A549 treated with ZK216348 at 1 μM for 4 hours (cell line): ENCODE measurements at places on chromosomes 12 and 14. TPM values are rescaled to one million over a fixed set of nuclear protein-coding genes. Genes with fewer than 3 reads are reported as not detected.

The SLC11A2 gene
- 16.7 to 24.1 TPM (median 22.2 TPM) in 5 replicates for total RNA-seq

The GPRC5A gene
- total RNA-seq: 233 to 522 TPM (median 421 TPM) in 5 replicates

The AMIGO2 gene
- total RNA-seq: 73.1 to 120 TPM (median 106 TPM) in 5 replicates

The RAB15 gene
- total RNA-seq: 19.1 to 22.5 TPM (median 19.9 TPM) in 5 replicates

The DHRS1 gene
- 9.5 to 15.2 TPM (median 13.7 TPM) in 5 replicates for total RNA-seq

The AQP2 gene
- not detected in 5 replicates for total RNA-seq

The KRT82 gene
- total RNA-seq: not detected in 5 replicates

The PCK2 gene
- 13.5 to 21.1 TPM (median 19.2 TPM) in 5 replicates for total RNA-seq

The SERPINA5 gene
- 0.12 to 0.21 TPM in 2 of 5 replicates, not detected in the others for total RNA-seq

The CFAP251 gene
- 0.88 to 2.6 TPM (median 1.5 TPM) in 5 replicates for total RNA-seq

The ADAM21 gene
- total RNA-seq: not detected in 5 replicates

The RFLNA gene
- 0.25 to 0.28 TPM in 2 of 5 replicates, not detected in the others for total RNA-seq

The TSHR gene
- total RNA-seq: not detected in 5 replicates

The C3AR1 gene
- not detected in 5 replicates for total RNA-seq

The REM2 gene
- 0.26 to 0.67 TPM (median 0.33 TPM) in 5 replicates for total RNA-seq

The PLD4 gene
- 0.05 to 0.14 TPM in 2 of 5 replicates, not detected in the others for total RNA-seq

The LRRC10 gene
- not detected in 5 replicates for total RNA-seq

The CYP46A1 gene
- total RNA-seq: 0.05 to 0.29 TPM (median 0.13 TPM) in 4 of 5 replicates, not detected in the other

The DNAI7 gene
- 0.16 to 0.22 TPM (median 0.18 TPM) in 4 of 5 replicates, not detected in the other for total RNA-seq

The LIN7A gene
- total RNA-seq: 0.17 to 0.61 TPM (median 0.31 TPM) in 5 replicates

The TAS2R19 gene
- 0.19 TPM in 1 of 5 replicates, not detected in the others for total RNA-seq

The SLC25A21 gene
- total RNA-seq: 0.34 to 2.3 TPM (median 0.75 TPM) in 5 replicates

The CLMN gene
- 4.2 to 6.5 TPM (median 4.3 TPM) in 5 replicates for total RNA-seq

The CLEC4A gene
- 0.42 TPM in 1 of 5 replicates, not detected in the others for total RNA-seq

The ANKRD33 gene
- total RNA-seq: not detected in 5 replicates

The FERMT2 gene
- 31.7 to 54.9 TPM (median 44.3 TPM) in 5 replicates for total RNA-seq

The CLEC6A gene
- not detected in 5 replicates for total RNA-seq

The ETFBKMT gene
- total RNA-seq: 0.40 to 1.4 TPM (median 0.72 TPM) in 5 replicates

The C12orf54 gene
- total RNA-seq: not detected in 5 replicates

The IL26 gene
- not detected in 5 replicates for total RNA-seq

The FAIM2 gene
- total RNA-seq: 0.09 TPM in 1 of 5 replicates, not detected in the others
